HFFc6 (cell line): ENCODE measurements at places on chromosomes 3 and 15.
A peak's percentile ranks its signal among the peaks of the same experiment; 100 is the strongest.

- H3K27ac ChIP-seq = no peak overlapping the region
- no peaks in the 10 kb centered on the region for H3K36me3 ChIP-seq
- no peak overlapping the region for H3K4me3 ChIP-seq
Observed at GRCh38 chr15:74304431-74304830, 63.0 kb downstream of the CYP11A1 start.

GRCh38 chr15:66617137-66618090 is 51.6 kb upstream of the LCTL start:
- H3K4me3 ChIP-seq = no peak overlapping the region
- H3K27ac ChIP-seq = peak overlapping the region; percentile 86
- H3K36me3 ChIP-seq = no peaks in the 10 kb centered on the region
- peaks cover 6% of the 10 kb centered on the region for H3K27me3 ChIP-seq
- H3K4me1 ChIP-seq = peaks cover 28% of the 10 kb centered on the region
- DNase-seq = peak; percentile 38

GRCh38 chr3:20336572-20336971 is 150.6 kb upstream of the SGO1 start:
- H3K4me3 ChIP-seq = no peak overlapping the region
- DNase-seq = no peak
- H3K4me1 ChIP-seq = peaks cover 12% of the 10 kb centered on the region; the same call in 1 of the 2 replicates
- H3K27ac ChIP-seq = no peak overlapping the region
- H3K36me3 ChIP-seq = no peaks in the 10 kb centered on the region

DNA sequence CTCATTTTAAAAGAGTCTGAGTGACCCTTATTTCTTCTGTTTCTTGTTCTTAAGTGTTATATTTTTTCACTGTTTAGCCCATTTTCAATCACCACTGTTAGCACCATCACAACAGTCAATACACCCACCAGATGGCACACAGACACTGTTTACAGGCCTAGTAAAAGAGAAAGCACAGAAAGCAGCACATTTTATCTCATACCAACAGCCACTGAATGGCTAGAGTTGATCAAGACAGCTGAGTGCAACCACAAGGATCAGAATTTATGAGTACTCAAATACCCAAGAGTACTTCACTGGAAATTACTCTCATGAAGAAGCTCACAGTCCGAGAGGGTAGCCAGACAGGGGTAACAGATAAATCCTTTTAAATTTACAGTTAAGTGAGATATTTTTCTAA is 127.0 kb downstream of the TFDP2 start:
- H3K27ac ChIP-seq = no peak overlapping the region
- no peaks in the 10 kb centered on the region for H3K36me3 ChIP-seq
- no peaks in the 10 kb centered on the region for H3K27me3 ChIP-seq
- peak; percentile 14 for DNase-seq

DNA sequence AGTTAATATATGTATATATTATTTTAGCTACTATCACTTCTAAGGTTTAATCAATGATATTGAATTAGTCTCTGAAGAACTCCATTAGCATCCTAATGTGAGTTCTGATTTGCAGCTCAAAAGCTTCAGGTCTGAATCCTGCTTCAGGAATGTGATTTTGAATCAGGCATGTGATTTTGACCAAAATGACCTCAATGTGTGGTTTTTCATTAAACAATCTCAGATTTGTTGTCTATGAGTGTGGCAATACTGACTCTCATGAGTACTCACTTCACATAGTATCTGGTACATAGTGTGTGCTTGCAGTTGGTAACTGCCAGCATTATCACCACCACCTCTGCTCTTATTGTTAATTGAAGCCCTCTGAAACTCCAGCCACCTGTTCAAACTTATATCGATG is 251.0 kb downstream of the KCNH8 start:
- no peak overlapping the region for H3K27ac ChIP-seq
- H3K4me3 ChIP-seq = no peak overlapping the region
- no peaks in the 10 kb centered on the region for H3K4me1 ChIP-seq
- DNase-seq = no peak
- H3K36me3 ChIP-seq = no peaks in the 10 kb centered on the region

DNA sequence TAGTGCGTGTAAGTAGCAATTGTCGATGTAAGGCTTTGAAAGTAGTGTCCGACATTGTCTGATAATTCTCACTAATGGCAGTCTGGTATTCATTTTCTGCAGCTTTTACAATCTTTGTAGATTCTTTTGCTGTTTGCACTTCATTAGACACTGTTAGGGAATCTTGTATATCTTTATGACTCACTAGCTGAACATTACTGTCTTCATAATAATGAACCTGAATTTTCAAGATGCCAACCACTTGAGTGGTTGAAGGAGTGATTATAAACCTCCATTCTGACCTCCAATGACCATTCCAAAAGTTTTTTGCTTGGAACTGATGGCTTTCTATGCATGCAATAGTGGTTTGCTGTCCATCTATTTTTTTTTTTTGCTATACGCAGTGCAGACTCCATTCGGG is 76.4 kb upstream of the MFGE8 start:
- no peaks in the 10 kb centered on the region for H3K27me3 ChIP-seq
- 0 out of 2 replicates have a peak, but pooled peaks cover 4% of the 10 kb centered on the region for H3K36me3 ChIP-seq
- H3K4me1 ChIP-seq = peaks cover 74% of the 10 kb centered on the region
- peak; percentile 95 for DNase-seq
- H3K4me3 ChIP-seq = peak overlapping the region; percentile 82

DNA sequence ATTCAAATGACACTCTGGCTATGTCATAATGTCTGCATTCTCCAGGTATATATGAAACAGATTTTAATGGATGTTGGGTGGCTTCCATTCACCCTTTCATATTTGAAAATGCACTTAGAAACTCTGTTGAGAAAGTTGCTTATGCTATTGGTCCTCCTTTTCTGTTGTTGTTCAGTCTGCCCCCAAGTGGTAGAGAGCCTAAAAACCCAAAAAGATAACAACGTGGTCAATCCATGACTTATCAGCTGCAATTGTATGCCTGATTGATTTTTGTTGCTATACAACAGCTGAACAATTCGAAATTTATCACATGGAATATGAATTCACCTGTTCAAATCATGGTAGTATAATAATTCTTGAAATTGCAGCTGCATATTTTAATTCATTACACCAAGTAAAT is 279.8 kb downstream of the ROBO2 start:
- H3K36me3 ChIP-seq = no peaks in the 10 kb centered on the region
- no peaks in the 10 kb centered on the region; the same call in 1 of the 2 replicates for H3K27me3 ChIP-seq
- H3K4me1 ChIP-seq = peaks cover 12% of the 10 kb centered on the region
- H3K27ac ChIP-seq = no peak overlapping the region
- H3K4me3 ChIP-seq = no peak overlapping the region
- no peak for DNase-seq

- H3K4me1 ChIP-seq = peaks cover 10% of the 10 kb centered on the region
- DNase-seq = no peak
- no peak overlapping the region for H3K27ac ChIP-seq
- H3K27me3 ChIP-seq = peaks cover 7% of the 10 kb centered on the region
- H3K4me3 ChIP-seq = no peak overlapping the region
Observed at GRCh38 chr3:44899683-44900367, 25.4 kb downstream of the TGM4 start.

DNA sequence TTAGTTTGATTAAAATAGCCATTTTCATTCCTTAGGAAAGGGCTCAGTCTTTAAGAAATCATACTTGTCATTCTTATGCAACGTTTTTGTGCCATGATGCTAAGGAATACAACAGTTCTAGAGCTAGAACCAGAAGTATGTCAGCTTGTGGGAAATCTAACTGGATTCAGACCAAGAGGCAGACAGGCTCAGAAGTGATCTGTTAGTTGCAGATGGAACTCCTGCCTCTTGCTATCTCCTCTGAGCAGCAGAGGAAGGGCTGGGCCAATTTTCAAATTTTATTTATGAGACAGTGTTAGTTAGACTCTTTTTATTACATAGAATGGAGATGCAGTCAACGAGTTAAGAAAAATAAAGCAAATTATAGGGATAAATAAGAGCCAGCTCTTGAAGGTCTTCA is 48.5 kb upstream of the RYR3 start:
- no peaks in the 10 kb centered on the region for H3K36me3 ChIP-seq
- peaks cover 22% of the 10 kb centered on the region for H3K27me3 ChIP-seq
- no peak for DNase-seq
- no peak overlapping the region for H3K4me3 ChIP-seq
- no peak overlapping the region for H3K27ac ChIP-seq
- no peaks in the 10 kb centered on the region for H3K4me1 ChIP-seq

GRCh38 chr15:41573396-41573795 is 14.4 kb downstream of the TYRO3 start:
- DNase-seq = no peak
- no peak overlapping the region for H3K27ac ChIP-seq
- H3K4me1 ChIP-seq = peaks cover 4% of the 10 kb centered on the region
- no peaks in the 10 kb centered on the region for H3K36me3 ChIP-seq
- no peaks in the 10 kb centered on the region; the same call in none of the 2 replicates for H3K27me3 ChIP-seq

DNA sequence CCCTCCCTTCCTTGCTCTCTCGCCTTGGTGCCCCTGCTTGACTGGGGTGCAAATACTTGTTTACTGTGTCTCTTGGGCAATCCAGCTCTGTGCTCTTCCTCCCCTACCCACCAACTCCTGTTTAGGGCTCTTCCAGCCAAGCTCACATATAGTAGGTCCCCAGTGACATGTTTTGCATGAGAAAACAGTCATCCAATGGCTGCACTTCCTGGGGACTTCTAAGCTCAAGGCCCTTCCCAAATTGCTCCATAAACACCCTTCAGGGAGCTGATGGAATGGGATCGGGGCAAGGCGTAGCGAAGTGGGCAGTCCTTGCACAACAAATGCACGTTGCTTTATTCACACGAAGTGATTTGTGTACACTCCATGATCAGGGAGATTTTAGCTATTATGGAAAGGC is 9.4 kb upstream of the COPG1 start:
- H3K4me3 ChIP-seq = no peak overlapping the region

- peaks cover 35% of the 10 kb centered on the region for H3K27me3 ChIP-seq
- H3K4me1 ChIP-seq = peaks cover 12% of the 10 kb centered on the region; the same call in 1 of the 2 replicates
- H3K4me3 ChIP-seq = no peak overlapping the region
- H3K27ac ChIP-seq = no peak overlapping the region
- DNase-seq = no peak
Observed at GRCh38 chr15:72179950-72180581, 17.5 kb downstream of the GRAMD2A start.

- no peaks in the 10 kb centered on the region; the same call in 1 of the 2 replicates for H3K27me3 ChIP-seq
- DNase-seq = no peak
- H3K4me3 ChIP-seq = no peak overlapping the region
- peaks cover 27% of the 10 kb centered on the region for H3K4me1 ChIP-seq
Observed at GRCh38 chr3:61872077-61872706, 310.8 kb downstream of the PTPRG start.

DNA sequence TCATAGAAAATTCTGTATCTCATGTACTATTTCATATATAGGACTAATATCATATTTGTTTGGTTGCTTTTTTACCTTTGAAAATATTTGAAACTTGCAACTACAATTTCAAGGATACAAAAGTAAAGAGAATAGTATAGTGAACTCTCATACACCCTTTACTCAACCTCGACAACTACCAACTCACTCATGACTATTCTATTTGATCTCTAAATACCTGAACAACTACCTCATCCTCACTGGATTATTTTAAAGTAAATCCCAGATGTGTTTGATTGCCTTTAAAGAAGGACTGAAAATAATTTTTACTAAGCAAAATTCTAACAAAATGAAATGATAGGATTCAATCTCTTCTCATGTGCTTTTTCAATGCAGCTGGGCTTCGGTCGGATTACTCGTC is 12.1 kb downstream of the TMPRSS7 start:
- H3K4me3 ChIP-seq = no peak overlapping the region
- no peaks in the 10 kb centered on the region for H3K27me3 ChIP-seq
- H3K36me3 ChIP-seq = no peaks in the 10 kb centered on the region
- peaks cover 11% of the 10 kb centered on the region for H3K4me1 ChIP-seq
- peak; percentile 31 for DNase-seq

- no peak overlapping the region; the same call in 1 of the 2 replicates for H3K4me3 ChIP-seq
- DNase-seq = no peak
- peaks cover 18% of the 10 kb centered on the region for H3K4me1 ChIP-seq
- H3K27ac ChIP-seq = no peak overlapping the region
Observed at GRCh38 chr3:113153499-113154107, 57.8 kb upstream of the BOC start.

DNA sequence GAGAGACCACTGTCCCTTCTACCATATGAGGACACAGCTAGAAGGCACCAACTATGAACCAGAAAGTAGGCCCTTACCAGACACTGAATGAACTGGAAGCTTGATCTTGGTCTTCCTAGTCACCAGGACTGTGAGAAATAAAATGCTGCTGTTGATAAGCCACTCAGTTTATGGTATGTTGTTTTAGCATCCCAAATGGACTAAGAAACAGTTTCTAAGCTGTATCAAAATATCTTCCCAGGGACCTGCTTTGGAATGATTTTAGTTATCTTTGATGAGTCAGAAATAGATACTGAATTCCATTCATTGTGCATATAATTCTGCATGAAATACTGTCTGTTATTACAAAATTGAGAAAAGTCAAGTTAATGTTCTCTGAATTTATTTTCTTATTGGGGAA is 18.6 kb downstream of the WDR76 start:
- no peaks in the 10 kb centered on the region for H3K27me3 ChIP-seq
- H3K4me1 ChIP-seq = no peaks in the 10 kb centered on the region
- H3K4me3 ChIP-seq = no peak overlapping the region
- H3K36me3 ChIP-seq = no peaks in the 10 kb centered on the region; the same call in 1 of the 2 replicates
- no peak for DNase-seq

GRCh38 chr3:24915639-24916038 is 421.0 kb upstream of the THRB start:
- H3K36me3 ChIP-seq = no peaks in the 10 kb centered on the region
- H3K27me3 ChIP-seq = no peaks in the 10 kb centered on the region
- DNase-seq = no peak
- H3K4me1 ChIP-seq = no peaks in the 10 kb centered on the region
- no peak overlapping the region for H3K27ac ChIP-seq

- peaks cover 2% of the 10 kb centered on the region for H3K27me3 ChIP-seq
- H3K27ac ChIP-seq = peak overlapping the region; percentile 3; the same call in 1 of the 2 replicates
- no peaks in the 10 kb centered on the region for H3K36me3 ChIP-seq
- H3K4me1 ChIP-seq = peaks cover 21% of the 10 kb centered on the region
- H3K4me3 ChIP-seq = no peak overlapping the region
Observed at GRCh38 chr15:60835974-60836373, 357.0 kb upstream of the ICE2 start.

GRCh38 chr15:80736560-80736959 is 41.5 kb downstream of the ABHD17C start:
- H3K4me3 ChIP-seq = no peak overlapping the region
- H3K4me1 ChIP-seq = no peaks in the 10 kb centered on the region
- no peaks in the 10 kb centered on the region; the same call in 1 of the 2 replicates for H3K27me3 ChIP-seq
- peaks cover 38% of the 10 kb centered on the region for H3K36me3 ChIP-seq

DNA sequence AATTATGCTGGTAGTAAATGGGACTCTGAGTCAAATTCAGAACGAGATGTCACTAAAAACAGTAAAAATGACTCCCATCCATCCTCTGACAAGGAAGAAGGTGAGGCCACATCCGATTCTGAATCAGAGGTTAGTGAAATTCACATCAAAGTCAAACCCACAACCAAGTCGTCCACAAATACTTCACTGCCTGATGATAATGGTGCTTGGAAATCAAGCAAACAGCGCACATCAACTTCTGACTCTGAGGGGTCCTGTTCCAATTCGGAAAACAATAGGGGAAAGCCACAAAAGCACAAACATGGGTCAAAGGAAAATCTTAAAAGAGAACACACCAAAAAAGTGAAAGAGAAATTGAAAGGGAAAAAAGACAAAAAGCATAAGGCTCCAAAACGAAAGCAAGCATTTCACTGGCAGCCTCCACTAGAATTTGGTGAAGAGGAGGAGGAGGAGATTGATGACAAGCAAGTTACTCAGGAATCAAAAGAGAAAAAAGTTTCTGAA is 15.1 kb upstream of the ZBTB47 start:
- H3K4me1 ChIP-seq = peaks cover 4% of the 10 kb centered on the region; the same call in 1 of the 2 replicates
- no peak overlapping the region for H3K4me3 ChIP-seq
- H3K27me3 ChIP-seq = no peaks in the 10 kb centered on the region; the same call in 1 of the 2 replicates
- DNase-seq = no peak

- no peak for DNase-seq
- H3K27me3 ChIP-seq = no peaks in the 10 kb centered on the region; the same call in 1 of the 2 replicates
- peaks cover 35% of the 10 kb centered on the region for H3K36me3 ChIP-seq
- H3K4me3 ChIP-seq = no peak overlapping the region
- H3K4me1 ChIP-seq = peaks cover 30% of the 10 kb centered on the region
- no peak overlapping the region for H3K27ac ChIP-seq
Observed at GRCh38 chr3:160369784-160370183, 29.2 kb downstream of the IFT80 start.
